A172 (cell line): ENCODE measurements at places on chromosomes 7 and 10.

GRCh38 chr7:31516680-31517502, 3.0 kb downstream of the ITPRID1 start:
- no peak for DNase-seq

- DNase-seq: no peak
Observed at GRCh38 chr7:96959135-96959534, 46.2 kb upstream of the DLX6 start.

- DNase-seq: no peak
Observed at GRCh38 chr7:78489476-78490240, 691.1 kb downstream of the PHTF2 start.

DNA sequence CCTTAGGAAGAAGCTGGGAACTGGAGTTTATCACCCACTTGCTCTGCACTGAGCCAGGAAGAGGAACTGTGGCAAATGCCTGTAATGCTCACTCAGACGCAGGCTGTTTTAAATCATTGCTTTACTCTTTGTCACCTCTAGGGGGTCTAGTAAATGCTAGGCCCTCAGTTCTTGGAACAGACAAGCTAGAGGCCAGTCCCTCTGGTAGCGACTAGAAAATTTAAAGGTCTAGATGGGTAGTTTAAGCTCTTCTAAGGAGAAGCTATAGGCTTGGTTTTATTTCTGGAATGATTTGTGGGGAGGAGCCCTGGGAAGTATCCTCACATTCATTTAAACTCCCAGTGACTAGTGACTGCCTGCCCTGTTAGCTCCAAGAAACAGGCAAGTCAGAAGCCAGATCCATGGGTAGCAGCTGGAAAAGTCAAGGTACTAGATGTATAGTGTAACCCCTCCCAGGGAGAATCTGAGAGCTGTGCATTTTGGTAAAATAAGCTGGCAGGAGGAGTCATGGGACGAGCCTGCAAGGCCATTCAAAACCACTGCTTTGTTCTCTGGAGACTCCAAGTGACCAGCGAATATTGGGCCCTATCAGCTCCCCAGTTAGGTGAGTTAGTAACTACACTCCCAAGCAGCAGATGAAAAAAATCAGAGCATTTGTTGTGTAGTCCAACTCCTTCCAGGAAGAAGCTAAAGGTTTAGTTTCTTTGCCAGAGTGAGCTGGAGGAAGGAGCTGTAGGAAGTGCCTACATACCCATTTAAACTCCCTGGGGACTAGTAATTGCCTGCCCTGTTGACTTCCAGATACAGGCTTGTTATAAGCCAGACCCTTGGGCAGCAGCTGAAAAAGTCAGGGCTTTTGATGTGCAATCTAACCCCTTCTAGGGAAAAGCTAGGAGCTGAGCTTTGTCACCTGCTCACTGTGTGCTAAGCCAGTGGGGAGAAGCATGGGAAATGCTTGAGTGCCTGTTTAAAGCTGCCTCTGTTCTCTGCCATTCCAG, 68.9 kb downstream of the DYNC1I1 start:
- DNase-seq: no peak

GRCh38 chr10:77667426-77668324, 30.1 kb upstream of the KCNMA1 start:
- DNase-seq: no peak

GRCh38 chr10:6177880-6178281, 24.9 kb upstream of the PFKFB3 start:
- no peak for DNase-seq

DNA sequence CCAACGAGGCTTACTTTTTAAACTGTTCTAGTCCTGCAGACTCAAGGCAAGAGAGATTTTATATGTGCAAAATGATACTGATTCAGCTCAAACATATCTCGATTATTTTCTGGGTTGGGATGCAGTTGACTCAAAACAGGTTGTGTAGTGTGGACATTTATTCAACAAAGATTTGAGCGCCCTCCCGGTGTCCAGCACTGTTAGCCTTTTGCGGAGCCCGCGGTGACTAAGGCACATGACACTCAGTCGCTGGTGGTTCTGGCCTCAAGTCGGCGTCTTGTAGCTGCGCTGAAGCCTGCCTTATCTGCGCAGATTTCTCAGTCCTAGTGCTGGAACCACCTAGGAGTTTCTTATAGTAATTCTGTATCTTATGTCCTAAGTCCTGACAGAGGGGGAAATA, 938 bp upstream of the CADPS2 start:
- DNase-seq: no peak

- DNase-seq: no peak
Observed at GRCh38 chr10:34816501-34817002, 1.5 kb upstream of the PARD3 start.

- DNase-seq: no peak
Observed at GRCh38 chr7:135943134-135943879, 33.9 kb downstream of the MTPN start.

DNA sequence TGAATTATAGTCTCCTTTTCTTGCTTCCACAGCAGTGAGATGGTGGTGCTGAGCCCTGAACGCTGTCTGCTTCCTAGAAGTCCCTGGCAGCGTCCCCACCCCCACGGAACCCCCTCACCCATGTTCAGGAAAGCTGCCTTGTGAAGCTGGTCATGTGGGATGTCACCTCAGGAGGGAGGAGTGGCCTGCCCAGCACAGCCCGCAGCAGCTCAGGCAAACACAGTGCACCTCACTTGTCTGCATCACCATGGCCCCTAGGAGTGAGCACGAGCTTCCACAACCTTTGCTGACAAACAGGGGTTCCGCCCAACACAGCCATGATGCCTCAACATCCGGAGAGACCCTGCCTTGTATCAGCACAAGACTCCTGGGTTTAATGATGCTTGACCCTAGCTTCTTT, 508.9 kb downstream of the RPS24 start:
- DNase-seq: no peak

GRCh38 chr10:4195213-4195612, 410.2 kb upstream of the KLF6 start:
- peak; percentile 84 for DNase-seq
